ENCODE measurements at places on chromosomes 11 and 22.

GRCh38 chr11:77440678-77441077 is 33.2 kb downstream of the PAK1 start:
- no peaks in the 10 kb centered on the region for H3K27me3 ChIP-seq
- no peaks in the 10 kb centered on the region for H3K36me3 ChIP-seq
- H3K4me3 ChIP-seq, result no peak overlapping the region
- no peaks in the 10 kb centered on the region for H3K4me1 ChIP-seq

DNA sequence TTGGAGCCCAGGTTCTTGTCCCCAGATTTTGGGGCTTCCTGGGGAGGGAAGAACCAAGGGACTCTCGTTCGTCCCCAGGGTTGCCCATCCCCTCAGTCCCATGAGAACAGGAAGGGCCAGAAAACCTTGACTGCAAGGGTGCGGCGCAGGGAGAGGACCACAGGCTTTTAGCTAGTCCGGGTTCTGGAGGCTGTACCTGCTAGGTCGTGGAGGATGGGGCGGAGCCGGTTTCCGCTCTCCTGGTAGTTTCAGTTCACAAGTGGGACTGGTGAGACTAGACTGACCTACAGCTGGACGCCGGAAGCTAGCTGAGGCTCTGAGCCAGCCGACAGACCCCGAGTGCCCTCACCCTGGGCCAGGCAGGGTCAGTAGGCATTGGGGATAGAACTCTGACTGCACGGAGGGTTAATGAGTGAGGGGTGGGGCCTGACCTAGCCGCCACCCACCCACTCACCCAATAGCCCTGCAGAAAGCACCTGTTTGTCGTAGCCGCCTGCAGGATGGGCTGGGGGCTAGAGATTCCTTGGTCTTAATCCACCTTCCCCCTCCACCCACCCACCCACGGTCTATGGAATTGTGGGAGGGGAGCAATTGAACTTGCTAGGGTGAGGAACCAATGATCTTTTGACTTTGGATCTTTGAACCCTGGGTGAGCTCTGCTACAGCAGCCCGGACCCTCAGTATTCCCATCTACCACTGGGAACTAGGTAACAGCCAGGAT is 1.5 kb downstream of the MAFF start:
- H3K4me3 ChIP-seq, result peak overlapping the region; percentile 83
- H3K36me3 ChIP-seq, result no peaks in the 10 kb centered on the region
- H3K27ac ChIP-seq, result peak overlapping the region; percentile 98
- no peaks in the 10 kb centered on the region for H3K27me3 ChIP-seq
- H3K4me1 ChIP-seq, result peaks cover 25% of the 10 kb centered on the region

DNA sequence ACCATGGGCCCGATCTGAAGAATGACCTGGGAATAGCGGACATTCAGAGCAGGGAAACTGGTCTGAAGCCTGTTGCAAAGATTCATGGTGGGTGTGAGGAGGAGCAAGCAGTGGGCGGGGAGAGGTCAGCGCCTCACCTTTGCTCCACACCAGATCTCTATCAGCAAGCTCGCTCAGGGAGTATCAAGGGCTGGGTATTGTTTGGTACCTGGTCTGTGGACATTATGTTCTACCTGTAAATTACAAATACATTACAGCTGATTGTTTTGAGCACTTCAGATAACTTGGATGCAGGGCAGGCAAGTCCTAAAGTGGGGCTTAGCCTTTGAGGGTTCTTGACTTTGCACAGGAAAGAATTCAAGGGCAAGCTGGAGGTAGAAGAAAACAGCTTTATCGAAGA is 10.8 kb upstream of the SEC14L4 start:
- H3K27me3 ChIP-seq, result no peaks in the 10 kb centered on the region
- no peak overlapping the region for H3K27ac ChIP-seq
- DNase-seq, result no peak
- no peak overlapping the region for H3K4me3 ChIP-seq
- no peaks in the 10 kb centered on the region for H3K36me3 ChIP-seq

- no peaks in the 10 kb centered on the region for H3K4me1 ChIP-seq
- no peak overlapping the region for H3K27ac ChIP-seq
- no peaks in the 10 kb centered on the region for H3K36me3 ChIP-seq
- no peak overlapping the region for H3K4me3 ChIP-seq
These were observed 69.5 kb downstream of the C11orf91 start for GRCh38 chr11:33630936-33631748.

DNA sequence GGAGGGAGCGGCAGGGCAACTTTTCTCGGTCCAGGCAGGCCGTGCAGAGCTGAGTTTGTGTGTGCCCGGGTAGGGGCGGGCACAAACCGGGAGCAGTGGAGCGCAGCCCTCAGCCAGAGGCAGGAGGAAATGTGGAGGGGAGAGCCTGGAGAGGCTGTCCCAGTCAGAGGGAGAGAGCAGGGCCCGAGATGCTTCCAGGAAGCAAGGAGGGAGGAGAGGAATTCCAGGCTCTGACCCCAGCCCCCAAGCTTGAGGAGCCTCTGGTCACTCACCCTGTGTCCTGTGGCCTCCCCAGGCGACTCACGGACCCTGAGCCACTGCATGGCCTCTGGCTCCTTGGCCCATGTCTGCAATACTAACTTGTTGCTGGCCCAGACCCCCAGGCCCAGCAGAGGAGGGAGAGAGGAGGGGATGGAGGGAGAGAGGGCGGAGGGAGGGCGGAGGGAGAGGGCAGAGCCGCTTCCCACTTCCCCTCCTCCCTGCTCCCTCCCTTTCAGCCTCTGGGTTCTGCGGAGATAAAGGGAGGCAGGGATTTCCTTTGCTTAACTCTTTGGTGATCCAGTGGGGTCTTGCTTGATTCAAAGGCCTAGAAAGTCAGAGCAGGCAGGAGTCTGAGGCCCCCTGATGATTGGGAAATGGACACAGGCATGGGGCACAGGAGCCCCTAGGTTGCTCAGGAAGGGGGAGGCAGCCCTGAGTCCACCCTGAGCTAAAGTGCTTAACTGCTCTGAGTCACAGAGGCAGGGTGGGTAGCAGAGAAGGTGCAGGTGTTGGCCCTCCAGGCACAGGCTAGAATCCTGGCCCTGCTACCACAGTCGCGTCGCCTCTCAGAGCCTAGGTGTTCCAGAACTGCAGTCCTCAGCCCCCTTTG is at the start of gene C1QTNF6:
Gene C1QTNF6 (minus strand): TSS at position 357 of the 871 bp plus-strand sequence. CDS start 34 bp downstream, at position 323.
- peak within 1 kb of the TSS; percentile 21 for H3K27ac ChIP-seq
- no peaks in the 10 kb centered on the region for H3K36me3 ChIP-seq
- DNase-seq, result no peak
- no peaks in the 10 kb centered on the region for H3K27me3 ChIP-seq
- peaks cover 17% of the 10 kb centered on the region for H3K4me1 ChIP-seq

DNA sequence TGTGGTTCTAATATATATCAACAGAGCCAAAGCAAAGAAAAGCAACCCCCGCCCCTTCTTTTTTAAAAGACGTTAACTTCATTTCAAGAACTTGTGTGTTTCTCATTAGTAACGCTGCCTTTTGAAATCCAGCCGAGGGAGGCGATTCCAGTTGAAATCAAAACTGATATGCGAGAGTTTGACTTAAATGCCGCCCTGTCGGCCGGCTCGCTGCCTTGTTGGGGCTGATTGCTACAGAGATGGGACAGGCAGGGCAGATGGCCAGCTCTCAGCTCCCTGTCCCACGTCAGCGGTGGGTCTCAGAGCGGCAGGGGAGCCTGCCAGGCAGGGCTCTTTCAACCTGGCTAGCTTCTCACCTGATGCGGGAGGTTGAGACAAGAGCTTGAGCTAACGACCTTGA is 51.9 kb upstream of the ALX4 start:
- DNase-seq, result peak; percentile 14
- no peaks in the 10 kb centered on the region for H3K36me3 ChIP-seq
- no peak overlapping the region for H3K27ac ChIP-seq

- H3K27me3 ChIP-seq, result no peaks in the 10 kb centered on the region
- H3K27ac ChIP-seq, result no peak overlapping the region
- no peaks in the 10 kb centered on the region for H3K4me1 ChIP-seq
- DNase-seq, result no peak
- no peaks in the 10 kb centered on the region for H3K36me3 ChIP-seq
These were observed 8.6 kb upstream of the GTSE1 start for GRCh38 chr22:46287873-46288751.

GRCh38 chr11:123760894-123761293 is 6.6 kb upstream of the OR6X1 start:
- H3K4me1 ChIP-seq, result no peaks in the 10 kb centered on the region
- no peaks in the 10 kb centered on the region for H3K36me3 ChIP-seq
- no peak overlapping the region for H3K4me3 ChIP-seq
- H3K27me3 ChIP-seq, result no peaks in the 10 kb centered on the region
- no peak for DNase-seq
- no peak overlapping the region for H3K27ac ChIP-seq

DNA sequence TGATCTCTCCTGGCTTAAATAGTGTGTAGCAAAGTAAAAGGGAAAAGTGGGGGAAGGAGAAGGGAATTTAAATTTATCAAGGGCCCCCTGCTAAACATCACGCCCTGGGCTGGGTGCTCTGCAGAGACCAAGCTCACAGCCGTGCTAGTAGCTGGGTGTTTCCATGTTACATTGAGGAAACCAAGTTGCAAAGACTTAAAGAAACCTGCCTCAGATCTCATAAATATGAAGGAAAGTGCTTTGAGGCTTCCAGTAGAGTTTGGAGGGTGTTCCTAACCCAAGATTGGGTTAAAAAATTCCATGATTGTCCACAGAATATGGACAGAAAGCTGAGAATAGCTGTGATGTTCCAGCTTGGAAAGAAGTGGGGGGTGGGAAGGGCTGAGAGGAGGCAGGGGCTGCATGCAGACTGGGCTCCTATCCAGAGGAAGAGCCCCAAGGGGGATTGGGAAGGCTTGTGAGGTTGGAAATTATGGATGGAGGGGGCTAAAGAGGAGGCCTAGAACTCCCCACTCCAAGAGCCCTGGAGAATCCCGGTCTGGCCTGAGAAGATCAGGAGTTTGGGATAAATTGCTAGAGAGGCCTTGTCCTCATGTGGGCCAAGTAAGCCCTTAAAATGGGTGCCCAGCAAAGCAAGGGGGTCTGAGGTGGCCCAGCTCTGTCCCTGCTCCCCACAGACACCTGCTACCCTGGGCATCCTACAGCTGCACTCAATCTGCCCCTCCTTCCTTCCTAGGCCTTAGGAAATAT is 25.0 kb upstream of the OAF start:
- H3K4me3 ChIP-seq, result no peak overlapping the region
- peaks cover 29% of the 10 kb centered on the region for H3K4me1 ChIP-seq
- no peaks in the 10 kb centered on the region for H3K36me3 ChIP-seq
- peak; percentile 13 for DNase-seq
- no peak overlapping the region for H3K27ac ChIP-seq

DNA sequence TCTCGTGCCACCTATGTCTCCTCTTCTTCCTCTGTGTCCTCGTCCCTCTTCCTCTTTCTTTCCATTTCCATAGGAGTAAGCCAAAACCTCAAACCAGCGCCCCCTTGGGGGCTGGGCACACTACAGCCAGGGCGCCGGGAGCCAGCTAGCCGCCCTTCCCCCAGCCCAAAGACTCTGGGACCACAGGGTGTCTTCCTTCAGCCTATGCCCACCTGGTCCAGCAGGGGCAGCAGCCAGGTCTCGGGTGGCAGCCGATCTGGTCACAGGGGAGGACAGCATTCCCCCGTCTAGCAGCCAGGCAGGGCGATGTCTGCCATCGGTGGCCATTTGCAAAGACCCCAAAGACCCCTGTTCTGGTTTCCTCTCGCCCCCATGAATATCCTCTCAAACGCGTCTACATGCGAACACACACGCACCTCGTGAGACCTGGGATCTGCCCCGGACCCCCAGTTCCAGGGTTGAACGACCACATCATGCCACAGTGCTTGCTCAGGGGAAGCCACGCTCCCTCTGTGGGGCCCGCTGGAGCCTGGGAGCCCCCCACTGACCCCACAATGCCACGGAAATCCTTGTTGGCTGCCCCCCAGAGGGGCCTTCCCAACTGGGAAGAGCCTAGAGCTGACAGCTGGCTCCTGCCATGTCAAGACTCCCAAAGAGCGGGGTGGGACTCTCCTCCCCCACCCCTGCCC is 546.0 kb upstream of the CCDC179 start:
- H3K27me3 ChIP-seq, result no peaks in the 10 kb centered on the region
- no peak overlapping the region for H3K4me3 ChIP-seq
- DNase-seq, result peak; percentile 14
- H3K27ac ChIP-seq, result no peak overlapping the region
- H3K4me1 ChIP-seq, result no peaks in the 10 kb centered on the region

DNA sequence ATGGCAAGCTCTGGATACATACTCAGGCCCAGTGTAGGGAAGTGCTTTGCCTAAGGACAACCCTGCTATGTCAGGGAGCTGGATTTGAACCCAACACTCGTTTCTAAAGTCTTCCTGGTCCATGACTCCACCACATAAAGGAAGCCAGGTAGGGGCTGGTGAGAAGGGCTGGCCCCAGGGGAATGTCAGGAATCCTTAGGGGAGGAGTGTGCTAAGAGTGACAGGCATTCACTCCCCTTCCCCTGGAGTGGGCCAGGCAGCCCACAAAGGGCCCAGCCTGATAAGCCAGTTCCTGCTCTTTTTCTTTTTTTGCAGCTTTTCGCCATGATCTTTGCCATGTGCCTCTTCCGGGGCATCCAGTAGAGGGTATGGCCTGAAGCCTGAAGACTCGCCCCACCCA is 21.9 kb downstream of the TP53I11 start:
- no peak for DNase-seq
- no peaks in the 10 kb centered on the region for H3K27me3 ChIP-seq
- H3K27ac ChIP-seq, result no peak overlapping the region
- no peaks in the 10 kb centered on the region for H3K4me1 ChIP-seq
- no peak overlapping the region for H3K4me3 ChIP-seq
- H3K36me3 ChIP-seq, result no peaks in the 10 kb centered on the region

GRCh38 chr11:75334976-75335375 is 16.5 kb downstream of the ARRB1 start:
- H3K4me1 ChIP-seq, result peaks cover 41% of the 10 kb centered on the region
- H3K27ac ChIP-seq, result no peak overlapping the region
- DNase-seq, result no peak
- H3K36me3 ChIP-seq, result no peaks in the 10 kb centered on the region
- no peak overlapping the region for H3K4me3 ChIP-seq
- H3K27me3 ChIP-seq, result no peaks in the 10 kb centered on the region

DNA sequence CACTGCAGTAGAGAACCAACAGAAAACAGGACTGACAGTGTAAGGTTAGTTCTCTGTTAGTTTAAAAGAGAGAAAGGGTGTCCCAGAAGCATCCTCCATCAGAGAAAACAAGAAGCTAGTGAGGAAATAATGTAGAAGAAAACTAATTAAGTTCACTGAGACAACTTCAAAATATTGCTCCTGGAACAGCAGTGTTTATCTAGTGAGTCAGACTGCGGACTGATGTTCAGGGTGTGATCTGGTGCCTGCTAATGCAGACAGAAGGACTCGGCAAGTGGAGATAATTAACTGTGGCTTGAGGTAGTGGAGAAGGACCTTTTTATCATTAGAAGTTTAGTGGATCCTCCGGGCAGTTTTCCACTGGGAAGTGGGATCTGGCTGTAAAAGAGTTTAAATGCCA is 55.4 kb downstream of the CDON start:
- H3K4me3 ChIP-seq, result no peak overlapping the region
- peak; percentile 21 for DNase-seq
- H3K27ac ChIP-seq, result no peak overlapping the region
- no peaks in the 10 kb centered on the region for H3K36me3 ChIP-seq

DNA sequence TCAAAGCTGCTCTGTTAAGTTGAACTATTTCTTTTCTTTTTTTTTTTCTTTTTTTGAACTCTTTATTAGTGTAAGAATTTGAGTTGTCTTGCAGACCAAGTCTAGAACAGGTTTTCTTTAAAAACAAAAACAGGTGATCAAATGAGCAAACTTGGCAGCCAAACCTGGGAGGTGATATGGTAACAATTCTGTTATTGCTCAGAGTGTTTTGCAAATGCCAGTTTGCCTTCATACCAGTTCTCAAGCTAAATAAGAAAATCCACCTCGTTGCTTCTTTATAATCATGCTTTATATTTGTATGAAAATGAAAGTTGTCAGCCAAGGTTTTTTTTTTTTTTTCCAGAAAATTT is 76.9 kb downstream of the DEPDC5 start:
- H3K36me3 ChIP-seq, result no peaks in the 10 kb centered on the region
- no peak overlapping the region for H3K4me3 ChIP-seq

- peak overlapping the region; percentile 63 for H3K4me3 ChIP-seq
- no peaks in the 10 kb centered on the region for H3K27me3 ChIP-seq
- H3K36me3 ChIP-seq, result no peaks in the 10 kb centered on the region
These were observed 699 bp upstream of the SDF2L1 start for GRCh38 chr22:21641417-21641788.
